Fibroblast of the conjunctiva (primary cell): ENCODE measurements at places on chromosomes 4 and X.

- DNase-seq, result no peak
Observed at GRCh38 chrX:134721766-134722532, 63.7 kb upstream of the PLAC1 start.

- DNase-seq, result no peak
Observed at GRCh38 chr4:5503336-5503936, 204.9 kb downstream of the EVC2 start.

- DNase-seq, result no peak
Observed at GRCh38 chrX:51257490-51257889, 75.1 kb upstream of the NUDT10 start.

GRCh38 chrX:74423289-74423998 lies 2.2 kb downstream of the SLC16A2 start:
- DNase-seq, result no peak

DNA sequence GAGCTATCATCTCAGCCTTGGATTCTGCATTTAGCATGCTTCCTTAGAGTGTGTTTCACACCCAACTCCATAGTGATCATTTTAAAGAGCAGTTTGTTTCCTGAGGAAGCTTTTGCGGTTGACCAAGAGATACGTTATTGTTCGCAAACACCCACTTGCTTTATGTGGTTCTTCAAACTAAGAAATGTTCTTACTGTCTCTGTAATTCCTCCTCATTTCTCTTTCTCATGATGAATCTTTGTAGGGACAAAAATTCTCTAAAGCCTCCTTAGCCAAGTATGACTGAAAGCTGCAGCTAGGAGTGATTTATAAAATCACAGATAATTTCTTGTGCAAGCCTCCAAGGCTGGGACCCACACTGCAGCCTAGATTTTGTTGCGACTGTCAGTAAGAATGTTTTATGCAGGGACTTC lies 10.0 kb downstream of the TNIP3 start:
- DNase-seq, result no peak

- peak; percentile 21 for DNase-seq
Observed at GRCh38 chrX:11787564-11787963, 29.5 kb downstream of the MSL3 start.

DNA sequence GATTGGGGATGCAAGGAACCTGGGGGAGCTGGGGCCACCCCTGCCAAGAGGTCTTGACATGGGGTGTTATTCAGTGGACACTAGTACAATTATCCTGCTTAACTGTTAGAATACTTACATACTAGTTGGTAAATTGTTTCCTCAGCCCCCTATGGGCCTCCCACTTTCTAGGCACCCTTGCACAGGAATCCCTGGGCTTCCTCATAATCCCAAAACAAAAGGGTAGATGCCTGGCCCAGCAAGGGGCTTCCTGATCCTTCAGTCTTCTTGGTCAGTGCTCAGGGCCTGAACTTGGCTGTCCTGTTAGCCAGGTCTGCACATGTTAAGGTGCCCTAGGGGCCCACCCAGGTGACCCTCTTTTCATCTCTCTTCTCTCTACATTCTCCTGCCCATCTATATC lies 48.7 kb upstream of the MSX1 start:
- DNase-seq, result no peak

- no peak for DNase-seq
Observed at GRCh38 chrX:19776753-19777152, 110.6 kb downstream of the SH3KBP1 start.

- no peak for DNase-seq
Observed at GRCh38 chr4:7168106-7168505, 24.2 kb upstream of the SORCS2 start.

- DNase-seq, result no peak
Observed at GRCh38 chrX:115260330-115260729, 26.4 kb upstream of the LRCH2 start.

DNA sequence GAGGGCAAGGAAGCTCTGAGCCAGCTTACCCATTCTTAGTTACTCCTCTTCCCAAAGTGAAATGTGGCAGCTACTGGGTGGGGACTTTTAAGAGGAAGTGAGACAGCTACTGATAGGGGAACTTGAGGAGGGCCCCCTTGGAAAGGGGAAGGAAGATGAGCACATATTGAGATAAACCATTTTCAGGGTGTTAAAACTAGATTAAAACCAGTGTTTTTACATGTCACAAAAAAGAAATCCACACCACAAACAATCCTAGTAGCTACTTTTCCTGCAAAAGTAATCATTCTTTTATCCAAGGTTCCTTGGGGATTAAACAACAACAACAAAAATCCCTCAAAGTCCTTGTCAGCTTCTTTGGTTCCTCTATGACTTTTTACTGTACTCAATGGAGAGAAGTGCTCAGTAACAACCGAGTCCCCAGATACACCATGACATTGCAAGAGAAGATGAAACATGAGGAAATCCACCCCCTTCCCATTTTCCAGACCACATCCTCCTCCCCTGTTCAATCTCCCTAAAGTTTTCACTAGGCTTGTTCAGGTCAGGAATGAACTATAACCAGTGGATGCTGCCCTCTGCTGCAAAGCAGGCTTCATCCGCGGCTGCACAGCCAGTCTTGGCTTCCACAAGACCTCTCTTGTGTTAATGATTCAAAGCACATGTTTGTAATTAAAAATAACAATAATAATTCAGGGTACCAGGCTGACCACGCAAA lies 113.5 kb upstream of the TMEM164 start:
- DNase-seq, result no peak

DNA sequence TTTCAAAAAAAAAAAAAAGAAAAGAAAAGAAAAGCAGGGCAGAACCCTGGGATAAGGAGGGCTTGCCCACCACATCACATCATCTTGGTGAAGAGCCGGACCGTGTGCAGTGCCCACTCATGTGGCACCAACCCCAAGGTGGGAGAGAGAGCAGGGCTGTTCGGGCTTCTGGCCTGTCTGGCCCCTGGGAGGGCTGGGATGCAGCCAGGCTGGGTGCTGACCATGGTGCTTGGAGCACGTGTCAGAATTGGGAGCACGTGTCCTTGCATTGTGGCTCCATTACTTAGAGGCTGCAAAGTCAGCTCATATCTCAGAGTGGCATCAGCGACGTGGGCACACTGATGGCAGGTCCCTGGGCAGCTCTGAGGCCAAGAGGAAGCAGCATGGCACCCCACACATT lies 100.9 kb upstream of the AFAP1 start:
- DNase-seq, result no peak

DNA sequence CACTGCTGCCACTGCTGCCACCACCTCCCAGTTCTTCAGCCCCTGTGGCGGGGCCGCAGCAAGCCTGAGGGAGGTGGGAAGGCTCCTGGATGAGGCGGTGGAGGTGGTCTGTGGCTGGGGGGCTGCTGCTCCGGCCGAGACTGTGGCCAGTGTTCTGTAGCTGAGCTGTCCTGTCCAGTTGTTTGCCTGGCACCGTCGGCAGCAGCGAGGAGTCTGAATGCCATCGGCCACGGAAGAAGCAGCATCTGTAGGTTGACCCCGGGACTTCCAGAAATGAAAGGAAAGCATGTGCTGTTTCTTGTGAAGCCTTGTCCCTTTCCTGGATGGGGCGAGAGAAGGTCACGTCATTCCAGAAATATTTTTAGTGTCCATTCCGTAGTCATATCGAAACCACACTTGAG lies 3.3 kb downstream of the C4orf54 start:
- no peak for DNase-seq

DNA sequence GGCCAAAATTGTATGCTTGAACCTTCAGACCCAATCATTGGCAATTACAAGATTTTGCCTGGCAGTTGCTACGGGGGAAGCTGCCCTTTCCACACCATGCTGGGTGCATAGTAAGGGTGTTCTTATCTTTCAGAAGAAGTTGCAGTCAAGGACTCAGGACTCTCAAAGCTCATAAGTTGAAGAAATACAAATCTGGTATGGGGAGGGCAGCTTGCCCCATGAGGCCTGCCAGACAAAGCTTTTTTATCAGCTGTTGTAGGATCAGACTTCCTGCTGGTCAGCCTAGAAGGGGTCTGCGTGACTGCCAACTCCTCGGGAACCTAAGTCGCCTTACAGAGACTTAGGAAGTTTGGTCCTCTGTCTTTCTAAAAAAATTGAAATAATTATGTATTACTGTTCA lies 174.9 kb upstream of the TECRL start:
- no peak for DNase-seq

DNA sequence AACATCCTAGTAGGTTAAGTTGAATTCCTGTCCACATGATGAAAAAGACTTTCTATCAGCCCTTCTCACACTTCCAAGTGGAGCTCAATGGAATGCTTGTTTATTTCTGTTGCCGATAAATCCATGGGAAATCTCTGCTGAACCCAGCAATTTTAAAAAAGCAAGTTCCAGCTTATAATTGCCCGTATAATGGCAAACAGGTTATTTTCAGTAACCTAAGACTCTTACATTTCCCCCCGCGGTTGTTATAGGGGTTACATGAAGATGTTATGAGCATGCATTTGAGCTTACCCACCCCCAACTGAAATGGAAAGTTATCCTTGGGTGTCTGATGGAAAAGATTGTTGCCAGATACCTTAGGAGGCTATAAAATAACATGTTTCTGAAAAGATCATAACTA lies 136.2 kb downstream of the PALLD start:
- no peak for DNase-seq

DNA sequence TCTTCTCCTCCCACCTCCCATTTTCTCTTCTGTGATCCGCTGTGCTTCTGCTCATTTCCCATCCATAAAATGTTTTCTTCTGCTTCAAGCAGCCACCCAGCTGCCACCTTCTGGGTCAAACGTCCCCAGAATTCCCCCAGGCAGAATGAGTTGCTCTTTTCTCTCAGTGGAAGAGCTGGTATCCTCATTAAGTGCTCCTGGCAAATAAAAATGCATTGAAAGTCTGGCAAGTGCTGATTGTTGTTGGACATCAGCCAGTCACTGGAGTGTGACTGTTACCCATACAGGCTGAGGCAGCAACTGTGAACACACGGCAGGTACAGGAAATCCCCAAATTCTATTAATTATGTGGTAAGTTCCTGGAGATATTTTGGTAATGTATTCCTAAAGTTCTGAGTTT lies 52.6 kb downstream of the LIMCH1 start:
- no peak for DNase-seq

GRCh38 chrX:30887721-30888120 lies 1.3 kb downstream of the TAB3 start:
- DNase-seq, result no peak

DNA sequence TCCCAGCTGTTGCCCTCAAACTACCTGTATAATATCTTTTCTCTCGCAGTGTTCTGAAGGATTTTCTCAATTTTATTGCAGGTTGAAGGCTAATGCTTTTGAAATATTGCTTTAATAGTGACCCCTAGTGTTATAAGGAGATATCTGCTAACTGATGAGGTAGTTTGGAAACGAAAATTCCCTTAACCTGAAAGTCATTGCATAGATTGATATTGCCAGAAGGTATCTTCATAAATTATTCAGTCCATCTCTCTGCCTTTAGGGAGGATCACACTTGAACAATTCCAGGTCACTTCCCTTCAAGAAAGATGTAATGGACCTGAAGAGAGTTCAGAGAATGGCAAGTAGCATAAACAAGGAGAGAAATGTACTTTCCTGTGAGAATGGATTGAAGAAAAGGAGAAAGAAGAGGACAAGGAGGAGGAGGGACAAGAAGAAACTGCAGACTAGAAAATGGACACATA lies 44.1 kb downstream of the TIGD4 start:
- DNase-seq, result peak; percentile 4

- no peak for DNase-seq
Observed at GRCh38 chrX:154484255-154485149, 1.9 kb downstream of the UBL4A start.

DNA sequence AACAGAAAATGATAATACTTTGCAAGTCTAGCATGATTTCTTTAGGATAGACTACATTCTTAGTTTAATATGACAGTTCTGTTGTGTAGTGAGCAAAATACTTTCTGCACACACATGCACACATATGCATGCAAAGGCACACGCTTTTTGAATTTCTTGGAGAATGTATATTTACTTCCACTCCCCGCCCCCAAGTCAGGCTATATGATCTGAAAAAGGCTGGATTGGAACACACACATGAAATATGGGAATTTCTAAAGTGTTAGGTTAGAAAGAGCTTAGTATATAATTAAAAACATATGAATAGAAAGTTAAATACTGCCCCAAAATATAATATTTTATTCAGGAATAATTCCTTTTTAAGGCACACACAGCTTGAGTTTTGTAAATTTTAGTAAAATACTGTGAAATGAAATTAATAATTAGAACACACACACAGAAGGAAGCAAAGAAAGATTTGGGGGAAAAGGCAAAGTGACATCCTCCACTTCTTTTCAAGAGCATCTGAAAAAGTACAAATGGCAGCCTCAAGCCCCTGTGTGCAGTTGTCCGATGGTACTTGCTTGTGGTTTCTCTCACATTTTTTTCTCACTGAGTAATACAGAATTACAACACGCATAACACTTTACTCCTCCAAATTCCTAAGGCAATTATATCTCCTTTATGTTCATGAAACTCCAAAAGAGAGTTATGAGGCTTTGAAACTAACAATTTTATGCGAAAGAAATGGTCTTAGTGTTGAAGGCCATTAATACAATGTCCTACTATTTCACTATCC lies 228.9 kb upstream of the ETNPPL start:
- peak; percentile 53 for DNase-seq
